ENCODE measurements at places on chromosomes 16 and 17.
A peak's percentile ranks its signal among the peaks of the same experiment; 100 is the strongest.

DNA sequence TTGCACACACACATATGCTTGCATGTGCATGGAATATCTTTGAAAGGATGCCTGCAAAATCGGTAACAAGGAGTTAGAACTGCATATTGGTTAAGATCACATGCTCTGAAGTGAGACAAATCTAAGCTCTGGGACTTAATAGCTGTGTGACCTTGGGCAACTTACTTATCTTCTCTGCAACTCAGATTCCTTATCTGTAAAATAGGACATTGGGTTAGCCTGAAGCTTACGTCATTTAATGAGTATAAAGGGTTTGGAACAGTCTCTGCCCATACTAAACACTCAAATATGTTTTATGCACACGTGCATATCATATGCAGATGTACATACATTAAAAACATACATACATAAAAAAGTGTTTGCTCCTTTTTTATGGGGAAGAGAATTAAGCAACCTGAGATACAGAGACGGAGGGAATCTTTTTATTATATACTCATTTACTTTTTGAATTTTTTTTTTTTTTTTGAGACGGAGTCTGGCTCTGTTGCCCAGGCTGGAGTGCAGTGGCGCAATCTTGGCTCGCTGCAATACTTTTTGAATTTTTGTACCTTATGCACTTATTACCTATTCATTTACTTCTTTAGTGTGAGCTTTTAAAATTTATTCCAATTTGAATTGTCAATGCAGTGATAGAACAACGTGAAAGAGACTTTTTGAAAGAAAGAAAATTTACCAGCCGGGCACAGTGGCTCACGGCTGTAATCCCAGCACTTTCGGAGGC is 206.2 kb downstream of the CCDC182 start:
- no peak for DNase-seq

- DNase-seq: peak; percentile 19
Observed at GRCh38 chr17:81866440-81867169, 4.5 kb downstream of the ARHGDIA start.

GRCh38 chr17:76404256-76404655 is 19.8 kb downstream of the SPHK1 start:
- no peak for DNase-seq

DNA sequence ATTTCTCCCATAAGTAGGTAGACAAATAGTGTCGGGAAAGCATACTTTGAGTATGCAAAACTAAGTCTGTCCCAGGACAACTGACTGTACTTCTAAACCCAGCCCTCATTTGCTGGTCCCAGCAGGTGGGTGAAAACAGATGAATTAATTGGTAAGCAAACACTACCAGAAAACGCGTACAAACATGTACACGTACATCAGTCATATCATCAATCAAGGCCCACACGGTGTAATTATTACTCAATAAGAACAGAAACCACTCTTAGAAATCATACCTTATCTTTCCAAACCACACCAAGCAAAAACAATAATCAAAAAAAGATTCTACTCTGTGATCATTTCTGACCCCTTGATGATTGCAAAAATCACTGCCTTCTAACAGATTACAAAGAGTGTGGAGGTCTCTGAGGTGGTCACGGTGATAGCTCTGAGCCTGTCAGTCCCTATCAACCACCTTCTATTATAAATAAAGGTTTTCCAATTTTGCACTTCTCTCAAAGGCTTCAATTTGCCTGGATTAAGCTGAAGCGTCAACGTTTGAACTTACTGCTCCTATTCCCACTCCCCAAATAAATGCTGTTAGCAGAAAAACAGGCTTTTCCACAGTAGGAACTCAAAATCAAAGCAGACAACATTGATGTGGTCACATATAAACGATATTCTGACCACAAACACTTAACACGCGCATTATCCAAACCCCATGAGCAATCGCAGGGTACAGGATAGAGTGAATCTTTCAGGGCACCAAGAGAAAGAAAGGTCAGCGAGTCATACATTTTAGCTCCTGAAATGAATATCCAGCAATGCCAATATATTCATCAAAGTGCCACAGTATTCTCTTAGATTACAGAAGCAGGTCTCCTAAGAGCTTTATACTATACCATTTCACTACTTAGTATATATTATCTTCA is 211.9 kb downstream of the STX8 start:
- no peak for DNase-seq

GRCh38 chr17:35254107-35254773 is 11.4 kb downstream of the SLFN5 start:
- peak; percentile 75 for DNase-seq

GRCh38 chr17:66692421-66692690 is 142.6 kb upstream of the CACNG5 start:
- no peak for DNase-seq

- peak; percentile 28 for DNase-seq
Observed at GRCh38 chr16:58020628-58021521, 4.7 kb upstream of the MMP15 start.

DNA sequence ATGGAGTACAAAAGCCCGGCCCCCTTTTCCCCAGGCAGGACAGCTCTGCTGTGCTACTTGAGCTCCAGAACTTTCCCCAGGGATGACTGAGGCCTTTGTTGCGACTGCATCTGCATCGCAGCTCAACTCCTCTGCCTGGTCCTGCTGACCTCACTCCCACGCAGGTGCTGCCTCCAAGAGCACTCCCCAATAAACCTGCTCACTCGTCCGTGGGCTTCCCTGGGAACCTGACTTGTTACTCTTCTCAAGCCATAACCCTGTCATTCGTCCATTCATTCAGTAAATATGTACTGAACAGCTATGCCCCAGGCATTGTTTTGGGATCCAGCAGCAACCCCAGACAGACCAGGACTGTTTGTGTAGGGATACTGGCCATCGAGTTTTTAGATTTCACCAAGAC is 11.6 kb upstream of the RMI2 start:
- DNase-seq: no peak

- no peak for DNase-seq
Observed at GRCh38 chr17:35998018-35998545, 3.3 kb downstream of the CCL15 start.

GRCh38 chr16:67703626-67704025 is 15.5 kb downstream of the GFOD2 start:
- DNase-seq: no peak

DNA sequence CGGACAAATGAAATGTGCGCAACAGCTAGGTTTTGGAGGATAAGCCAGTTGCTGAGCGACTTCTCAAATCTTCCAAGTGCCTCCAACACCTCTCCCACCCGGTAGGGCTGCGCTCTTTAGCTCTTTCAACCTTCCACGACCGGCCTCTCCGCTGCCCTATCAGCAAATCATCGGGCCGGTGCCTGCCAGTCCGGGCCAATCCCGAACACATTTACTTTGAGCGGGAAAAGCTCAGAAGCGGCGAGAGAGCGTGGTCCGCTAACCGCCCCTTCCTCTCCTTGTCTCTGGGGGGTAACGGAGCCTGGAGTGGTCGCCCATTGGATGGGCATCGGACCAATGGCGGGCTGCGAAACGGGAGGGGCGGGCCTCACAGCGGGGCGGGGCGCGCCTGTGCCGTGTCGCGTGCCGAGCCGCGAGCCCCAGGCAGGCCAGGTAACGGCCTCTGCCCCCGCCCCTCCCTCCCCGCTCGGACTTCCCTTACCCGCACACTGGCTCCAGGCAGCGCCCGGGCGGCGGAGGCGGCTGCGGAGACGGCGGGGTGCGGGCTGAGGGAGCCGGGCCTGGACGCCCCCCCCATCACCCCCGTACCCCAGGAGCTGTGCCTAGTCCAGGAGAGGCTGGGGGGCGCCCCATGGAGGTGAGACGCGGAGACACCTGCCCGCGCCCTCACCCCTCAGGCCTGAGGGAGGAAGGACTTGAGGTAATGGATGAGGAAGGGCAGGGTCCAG is at the start of gene MEIOC:
MEIOC (plus strand) TSS at position 486 of the 728 bp plus-strand sequence; CDS start at position 632, 146 bp downstream.
- no peak for DNase-seq

GRCh38 chr17:77572065-77572601 is 386.4 kb upstream of the TNRC6C start:
- DNase-seq: no peak

DNA sequence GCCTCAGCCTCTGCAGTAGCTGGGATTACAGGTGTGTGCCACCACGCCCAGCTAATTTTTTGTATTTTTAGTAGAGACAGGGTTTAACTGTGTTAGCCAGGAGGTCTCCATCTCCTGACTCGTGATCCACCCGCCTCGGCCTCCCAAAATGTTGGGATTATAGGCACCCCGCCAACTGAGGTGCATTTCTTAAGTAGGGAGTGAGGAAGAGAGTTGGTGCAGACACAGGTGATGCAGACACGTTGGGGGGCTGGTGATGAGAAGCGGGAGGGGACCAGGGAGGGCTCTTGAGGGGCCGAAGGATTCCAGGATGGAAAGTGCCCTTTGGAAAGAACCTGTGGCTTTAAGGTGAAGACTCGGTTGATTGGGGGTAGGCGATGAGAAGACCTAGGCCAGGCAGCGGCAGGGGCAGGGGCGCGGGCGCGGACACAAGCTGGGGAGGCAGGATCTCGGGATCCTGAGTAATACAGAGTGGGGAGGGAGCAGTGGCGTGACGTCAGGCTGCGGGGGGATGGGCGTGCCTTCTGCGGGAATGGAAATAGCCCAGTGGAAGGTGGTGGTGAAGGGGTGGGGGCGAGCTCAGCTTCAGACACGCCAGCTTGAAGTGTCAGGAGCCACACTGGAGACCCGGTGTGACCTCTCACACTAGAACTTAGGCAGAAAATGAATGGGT is 2.5 kb upstream of the ATP6V0C start:
- peak; percentile 61 for DNase-seq

DNA sequence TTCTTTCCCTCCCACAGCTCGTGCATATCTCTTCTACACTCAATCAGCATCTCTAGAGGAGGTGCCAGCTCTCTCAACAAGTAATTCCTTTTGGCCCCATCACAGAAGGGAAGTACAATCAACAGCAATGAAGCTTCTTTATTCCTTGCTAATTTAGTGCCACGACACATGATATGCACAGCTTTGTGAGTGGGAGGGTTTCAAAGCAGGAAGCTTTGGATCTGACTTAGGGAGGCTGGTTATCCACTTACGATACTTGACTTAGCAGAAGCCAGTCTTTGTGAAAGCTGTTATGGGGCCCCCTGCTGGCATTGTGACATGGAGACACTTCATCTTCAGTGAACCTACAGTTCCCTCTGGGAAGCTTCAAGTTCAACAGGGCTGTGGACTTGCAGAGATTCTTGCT is 81.0 kb downstream of the TMEM100 start:
- peak; percentile 60 for DNase-seq

DNA sequence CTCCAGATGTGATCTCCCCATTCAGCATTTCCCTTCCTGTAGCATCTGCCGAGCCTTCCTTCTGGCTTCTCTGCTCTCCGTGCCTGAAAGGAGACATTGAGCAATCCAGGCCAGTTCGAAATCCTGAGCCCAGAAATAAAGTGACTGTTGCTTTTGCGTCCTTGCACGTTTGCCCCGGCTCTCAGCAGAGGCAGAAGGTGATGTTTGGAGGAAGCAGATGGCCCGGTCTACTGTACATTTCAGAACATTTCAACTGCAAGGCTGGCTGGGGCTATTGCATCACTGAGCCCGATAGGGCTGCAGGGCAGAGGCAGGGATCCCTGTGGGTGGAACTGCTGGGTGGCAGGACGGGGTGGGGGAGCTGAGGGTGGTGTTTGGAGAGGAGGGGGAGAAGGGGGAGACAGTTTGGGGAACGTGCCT is 29.4 kb downstream of the IRF8 start:
- no peak for DNase-seq

- no peak for DNase-seq
Observed at GRCh38 chr17:33013596-33014375, 22.1 kb downstream of the SPACA3 start.

DNA sequence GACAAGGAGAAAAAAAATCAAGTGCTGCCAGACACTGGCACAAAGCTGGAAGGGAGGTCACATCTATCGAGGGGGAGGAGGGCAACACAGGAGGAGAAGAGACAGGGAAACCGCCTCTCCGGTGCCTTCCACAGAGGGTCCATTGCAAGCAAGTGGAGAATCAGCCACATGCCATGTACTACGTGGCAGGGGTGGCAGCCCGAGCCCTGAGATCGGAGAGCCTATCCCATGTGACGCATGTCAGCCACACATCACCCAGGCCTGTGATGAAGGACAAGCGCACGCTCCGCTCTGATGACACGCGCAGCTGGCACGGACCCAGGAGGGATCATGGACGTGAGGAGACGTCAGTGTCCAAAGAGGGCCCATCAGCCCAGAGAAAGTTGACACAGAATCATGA is 30.1 kb downstream of the ADCY9 start:
- peak; percentile 38 for DNase-seq

GRCh38 chr16:19933740-19934139 is 49.1 kb upstream of the GPRC5B start:
- no peak for DNase-seq

- DNase-seq: no peak
Observed at GRCh38 chr16:78654929-78655328, 555.5 kb downstream of the WWOX start.

DNA sequence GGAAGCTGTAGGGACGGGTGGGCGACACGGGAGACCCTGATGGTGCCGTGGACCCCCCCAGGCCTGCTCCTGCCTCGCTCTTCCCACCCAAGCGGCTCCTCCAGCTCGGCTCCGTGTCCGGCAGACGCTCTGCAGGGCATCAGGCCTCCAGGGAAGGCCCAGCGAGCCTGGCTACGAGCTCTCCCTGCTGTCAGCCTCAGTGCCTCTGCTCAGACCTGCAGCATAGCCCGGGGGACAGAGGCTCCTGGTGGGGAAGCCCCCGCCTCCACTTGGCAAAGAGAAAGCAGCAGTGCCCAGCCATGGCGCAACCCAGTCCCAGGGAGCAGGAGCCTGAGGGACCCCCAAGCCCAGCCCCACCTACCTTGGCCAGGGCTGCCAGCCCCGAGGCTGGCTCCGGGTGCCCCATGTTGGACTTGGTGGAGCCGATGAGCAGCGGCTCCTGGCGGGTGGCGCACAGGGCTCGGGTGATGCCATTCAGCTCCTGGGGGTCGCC is 5.9 kb downstream of the FASN start:
- no peak for DNase-seq

GRCh38 chr16:63066552-63066951 is 1030.3 kb upstream of the CDH8 start:
- no peak for DNase-seq

DNA sequence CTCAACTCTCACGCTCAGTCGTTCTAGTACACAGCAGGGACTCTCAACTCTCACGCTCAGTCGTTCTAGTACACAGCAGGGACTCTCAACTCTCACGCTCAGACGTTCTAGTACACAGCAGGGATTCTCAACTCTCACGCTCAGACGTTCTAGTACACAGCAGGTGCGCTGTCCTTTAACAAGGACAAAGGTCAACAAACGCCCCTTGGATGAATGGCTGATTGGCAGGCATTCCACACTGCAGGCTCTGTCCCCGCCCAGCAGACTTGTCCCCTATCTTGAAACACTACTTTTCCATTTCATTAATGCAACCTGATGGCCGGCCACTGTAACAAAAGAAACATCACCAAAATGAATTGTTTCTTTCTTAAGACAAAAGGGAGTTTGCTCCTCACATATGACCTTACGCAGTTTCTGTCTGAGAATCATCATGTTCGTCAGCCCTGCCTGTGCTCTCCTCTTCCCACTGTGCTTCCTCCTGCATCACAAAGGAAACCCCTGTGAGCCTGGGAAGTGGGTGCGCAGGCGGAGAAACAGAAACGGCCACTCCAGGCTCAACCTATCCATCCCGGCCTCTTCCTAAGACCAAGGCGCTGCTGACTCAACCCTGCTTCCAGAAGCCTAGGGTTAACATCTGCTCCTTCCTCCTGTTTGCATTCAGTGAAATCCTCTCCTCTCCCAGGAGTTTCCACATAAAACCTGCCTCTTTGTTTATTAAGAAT is 59.8 kb downstream of the ANKRD11 start:
- DNase-seq: no peak

Measured in SJSA1 (cell line).